ENCODE measurements at places on chromosomes 3 and 15.

DNA sequence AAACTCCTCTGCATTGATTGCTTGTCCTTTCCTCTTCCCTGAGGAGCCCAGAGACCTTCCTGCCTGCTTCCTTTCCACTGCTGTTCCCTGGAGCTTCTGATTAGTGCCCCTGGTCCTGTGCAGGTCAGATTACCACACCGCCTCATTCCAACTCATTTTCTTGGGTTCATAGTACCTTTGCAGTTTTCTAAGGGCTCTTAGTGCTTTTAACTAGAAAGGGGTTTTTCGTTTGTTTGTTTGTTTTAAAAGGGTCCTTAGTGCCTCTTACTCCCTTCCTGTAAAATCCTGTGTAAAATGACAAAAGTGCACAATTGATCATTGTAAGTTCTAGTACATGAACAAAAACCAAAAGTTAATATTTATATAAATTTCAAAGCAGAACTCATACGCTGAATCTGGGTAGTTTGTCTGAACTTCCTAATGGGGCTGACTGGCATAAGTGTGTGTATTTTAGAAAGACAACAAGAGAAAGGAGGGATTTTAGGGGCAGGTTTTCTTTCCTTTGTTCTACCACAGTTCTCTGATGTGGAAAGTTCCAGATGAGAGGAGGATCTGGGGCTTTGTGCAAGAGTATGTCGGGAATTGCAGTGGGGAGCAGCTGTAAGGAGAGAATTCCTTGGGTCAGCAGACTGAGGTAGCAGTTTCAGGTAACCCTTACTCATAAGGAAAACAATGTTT is 30.6 kb downstream of the SNRK start:
- DNase-seq: no peak

GRCh38 chr3:127655641-127656040 is 17.1 kb upstream of the ABTB1 start:
- no peak for DNase-seq

- no peak for DNase-seq
Observed at GRCh38 chr3:54171509-54171908, 49.2 kb downstream of the CACNA2D3 start.

DNA sequence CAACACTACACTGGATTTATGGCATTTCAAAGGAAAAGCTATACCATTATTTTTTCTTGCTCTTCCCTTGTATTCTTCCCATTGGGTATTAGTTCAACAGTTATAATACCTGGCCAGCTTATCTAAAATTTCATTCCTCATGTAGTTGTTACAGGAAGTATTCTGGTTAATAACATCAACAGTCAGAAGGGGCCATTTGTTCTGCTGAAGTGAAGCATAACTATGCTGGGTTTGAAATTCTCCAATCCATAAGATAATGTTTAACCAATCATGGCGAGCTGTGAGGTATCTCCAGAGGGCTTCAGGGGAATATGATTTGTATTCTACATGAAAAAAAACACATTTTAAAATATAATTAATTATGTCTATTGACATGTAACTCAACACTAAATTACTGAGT is 43.4 kb downstream of the SPG11 start:
- no peak for DNase-seq

DNA sequence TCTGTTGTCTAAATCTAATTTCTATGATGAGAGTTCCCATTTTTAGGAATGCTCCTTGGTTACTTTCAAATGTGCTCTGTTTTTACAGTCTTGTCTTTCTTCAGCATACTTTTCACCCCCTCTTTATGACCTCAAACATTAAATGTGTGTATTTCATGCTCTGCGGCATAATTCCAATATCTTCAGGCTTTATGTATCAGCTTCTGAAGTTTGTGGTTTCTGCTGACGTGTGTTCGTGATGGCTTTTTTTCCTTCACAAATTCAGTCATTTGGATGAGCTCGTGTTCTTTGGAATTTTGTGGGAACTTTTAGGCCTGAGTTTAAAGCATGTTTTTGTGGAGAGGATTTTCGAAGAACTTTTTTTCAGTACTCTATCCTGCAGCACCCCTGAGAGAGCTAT is 97.7 kb upstream of the CHRNA7 start:
- DNase-seq: no peak

GRCh38 chr15:57364282-57365007 is 11.9 kb upstream of the CGNL1 start:
- DNase-seq: no peak
